Liver (tissue), 10 donors: ENCODE measurements at places on chromosomes 5 and 9. TPM values are rescaled to one million over a fixed set of nuclear protein-coding genes. Genes with fewer than 3 reads are reported as not detected.

GRCh38 chr9:73437758-73438157, 286.1 kb downstream of the ANXA1 start:
- no peaks in the 10 kb centered on the region for H3K4me1 ChIP-seq
- no peak overlapping the region for H3K27ac ChIP-seq
- no peaks in the 10 kb centered on the region for H3K36me3 ChIP-seq
- no peak overlapping the region for H3K4me3 ChIP-seq
- no peaks in the 10 kb centered on the region for H3K27me3 ChIP-seq

GRCh38 chr5:31936683-31937082, 237.4 kb downstream of the GOLPH3 start:
- H3K4me3 ChIP-seq: no peak overlapping the region
- no peaks in the 10 kb centered on the region for H3K4me1 ChIP-seq
- DNase-seq: no peak
- no peaks in the 10 kb centered on the region for H3K36me3 ChIP-seq

- H3K36me3 ChIP-seq: no peaks in the 10 kb centered on the region
- no peaks in the 10 kb centered on the region for H3K27me3 ChIP-seq
- H3K4me3 ChIP-seq: no peak overlapping the region
- no peaks in the 10 kb centered on the region for H3K4me1 ChIP-seq
- DNase-seq: no peak
- no peak overlapping the region for H3K27ac ChIP-seq
These were observed 1167.1 kb upstream of the SEMA6A start for GRCh38 chr5:117741655-117742206.

DNA sequence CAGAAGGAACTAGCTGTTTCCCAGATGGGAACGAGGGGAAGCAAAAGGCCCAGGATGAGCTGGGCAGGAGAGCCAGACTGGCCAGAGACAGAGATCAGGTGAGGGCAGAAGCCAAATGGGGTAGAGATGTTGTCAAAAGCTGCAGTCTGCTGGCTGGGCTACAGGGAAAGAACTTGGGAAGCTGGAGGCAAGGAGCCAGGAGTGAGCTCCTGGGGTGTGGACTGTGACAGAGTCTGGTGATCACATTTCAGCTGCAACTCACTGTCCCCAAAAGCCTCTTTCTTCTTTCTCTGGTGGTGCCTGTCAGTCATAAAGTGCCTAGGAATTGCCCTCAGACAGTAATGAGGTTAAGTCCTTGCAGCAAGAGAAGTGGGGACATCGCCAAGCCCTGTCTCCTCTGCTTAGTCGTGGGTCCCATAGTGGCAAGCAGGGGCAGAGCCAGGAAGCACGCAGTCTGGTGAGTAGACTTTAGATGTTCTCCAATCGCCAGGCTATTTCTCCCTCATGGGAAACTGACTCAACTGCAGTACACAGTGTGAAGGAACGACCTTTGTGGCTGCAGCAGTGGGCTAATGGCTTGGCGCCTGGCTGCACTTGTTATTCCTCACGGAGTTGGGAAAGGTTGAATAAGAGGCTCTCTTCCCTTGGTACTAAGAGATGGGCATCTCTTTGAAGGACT, 2.5 kb upstream of the FSD1L start:
- no peaks in the 10 kb centered on the region for H3K36me3 ChIP-seq
- no peak overlapping the region for H3K27ac ChIP-seq
- H3K4me3 ChIP-seq: no peak overlapping the region
- no peaks in the 10 kb centered on the region for H3K27me3 ChIP-seq
- peaks cover 5% of the 10 kb centered on the region for H3K4me1 ChIP-seq

DNA sequence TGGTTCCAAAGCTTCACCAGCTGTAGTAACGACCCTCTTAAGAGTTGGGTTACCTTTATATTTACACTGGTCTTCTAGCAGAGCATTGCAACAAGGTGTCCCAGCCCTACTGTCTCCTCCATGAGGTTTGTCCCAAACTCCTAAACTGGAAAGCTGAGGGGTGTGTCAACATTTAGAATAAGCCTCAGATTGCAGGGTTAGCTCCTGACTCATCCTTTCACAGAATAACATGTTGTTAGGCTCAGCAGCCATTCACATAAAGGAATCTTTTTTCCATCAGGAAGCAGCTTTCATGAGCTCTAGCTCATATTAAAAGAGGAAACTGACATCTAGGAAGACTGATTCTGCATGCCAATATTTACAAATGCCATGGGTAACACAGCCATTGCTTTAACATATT, 238.7 kb downstream of the EFNA5 start:
- H3K4me1 ChIP-seq: no peaks in the 10 kb centered on the region
- H3K4me3 ChIP-seq: no peak overlapping the region
- no peak for DNase-seq
- no peaks in the 10 kb centered on the region for H3K36me3 ChIP-seq

GRCh38 chr9:117535434-117535833, 120.6 kb upstream of the ASTN2 start:
- H3K4me1 ChIP-seq: no peaks in the 10 kb centered on the region
- H3K27ac ChIP-seq: no peak overlapping the region
- H3K36me3 ChIP-seq: no peaks in the 10 kb centered on the region
- no peak overlapping the region for H3K4me3 ChIP-seq

GRCh38 chr5:146667633-146668272, 151.8 kb upstream of the GPR151 start:
- no peaks in the 10 kb centered on the region for H3K4me1 ChIP-seq
- no peaks in the 10 kb centered on the region for H3K36me3 ChIP-seq
- no peaks in the 10 kb centered on the region for H3K27me3 ChIP-seq
- H3K27ac ChIP-seq: no peak overlapping the region
- no peak for DNase-seq

GRCh38 chr5:24633715-24634325, 11.0 kb downstream of the CDH10 start:
- H3K4me3 ChIP-seq: no peak overlapping the region
- no peaks in the 10 kb centered on the region for H3K4me1 ChIP-seq
- H3K27ac ChIP-seq: no peak overlapping the region
- H3K36me3 ChIP-seq: no peaks in the 10 kb centered on the region

- H3K36me3 ChIP-seq: peaks cover 6% of the 10 kb centered on the region
- DNase-seq: no peak
- H3K4me3 ChIP-seq: no peak overlapping the region
- no peaks in the 10 kb centered on the region for H3K4me1 ChIP-seq
These were observed 33.7 kb downstream of the OSTF1 start for GRCh38 chr9:75121914-75122558.

GRCh38 chr5:170523142-170523551, 19.3 kb downstream of the KCNIP1 start:
- no peak overlapping the region for H3K27ac ChIP-seq
- no peaks in the 10 kb centered on the region for H3K4me1 ChIP-seq
- H3K36me3 ChIP-seq: no peaks in the 10 kb centered on the region
- no peak overlapping the region for H3K4me3 ChIP-seq
- no peak for DNase-seq

- H3K27me3 ChIP-seq: no peaks in the 10 kb centered on the region
- H3K4me1 ChIP-seq: peaks cover 6% of the 10 kb centered on the region
- H3K27ac ChIP-seq: no peak overlapping the region
- H3K4me3 ChIP-seq: no peak overlapping the region
- no peaks in the 10 kb centered on the region for H3K36me3 ChIP-seq
These were observed 99.3 kb downstream of the GDNF start for GRCh38 chr5:37740331-37741066.

DNA sequence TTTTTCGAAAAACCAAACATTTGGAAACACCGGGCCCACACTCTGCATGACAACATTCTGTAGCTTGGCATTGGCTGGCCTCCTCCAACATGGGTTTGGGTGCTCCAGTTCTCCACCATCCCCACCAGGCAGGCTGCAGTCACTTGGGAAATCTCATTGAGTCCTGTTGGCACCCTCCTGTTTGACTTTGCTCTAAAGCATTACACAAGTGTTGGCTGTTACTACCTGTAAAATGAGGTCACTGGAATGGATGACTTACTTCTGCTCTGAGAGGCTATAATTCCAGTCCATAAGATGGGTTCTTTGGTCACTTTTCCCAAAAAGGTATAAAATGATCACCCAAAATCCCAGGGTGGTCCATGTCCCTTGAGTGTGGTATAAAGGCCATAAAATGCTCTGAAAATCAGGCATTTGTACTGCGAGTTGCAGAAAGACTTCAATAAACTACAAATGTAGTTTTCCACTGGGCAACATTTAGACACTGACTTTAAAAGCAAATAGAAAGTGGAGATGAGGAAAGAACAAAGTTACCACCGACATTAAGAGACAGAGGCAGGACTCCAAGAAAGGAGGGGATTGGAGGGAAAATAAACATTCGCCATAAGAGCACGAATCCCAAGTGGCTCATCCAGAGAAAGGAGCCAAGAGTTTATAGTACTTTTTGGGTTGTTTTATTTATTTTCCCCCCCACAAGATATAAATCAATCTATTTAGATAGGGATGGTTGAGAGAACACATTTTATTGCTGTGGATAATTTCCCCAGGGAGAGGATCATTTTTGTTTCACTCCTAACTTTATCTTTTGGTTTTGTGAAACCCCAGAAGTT, 295.1 kb downstream of the TLE1 start:
- peak overlapping the region; percentile 91 for H3K27ac ChIP-seq
- H3K4me3 ChIP-seq: no peak overlapping the region
- no peaks in the 10 kb centered on the region for H3K27me3 ChIP-seq
- peaks cover 19% of the 10 kb centered on the region for H3K4me1 ChIP-seq
- no peaks in the 10 kb centered on the region for H3K36me3 ChIP-seq
- no peak for DNase-seq

GRCh38 chr5:139745132-139745799, 50.3 kb upstream of the PSD2 start:
- DNase-seq: no peak
- H3K36me3 ChIP-seq: no peaks in the 10 kb centered on the region
- no peak overlapping the region for H3K4me3 ChIP-seq
- no peak overlapping the region for H3K27ac ChIP-seq

- H3K4me1 ChIP-seq: no peaks in the 10 kb centered on the region
- H3K4me3 ChIP-seq: no peak overlapping the region
- H3K36me3 ChIP-seq: no peaks in the 10 kb centered on the region
These were observed 123.4 kb upstream of the APC start for GRCh38 chr5:112614285-112614684.

- no peak overlapping the region for H3K27ac ChIP-seq
- no peaks in the 10 kb centered on the region for H3K27me3 ChIP-seq
- no peaks in the 10 kb centered on the region for H3K36me3 ChIP-seq
- no peak overlapping the region for H3K4me3 ChIP-seq
These were observed 132.7 kb downstream of the GLIS3 start for GRCh38 chr9:4167079-4167671.

- no peaks in the 10 kb centered on the region for H3K27me3 ChIP-seq
- H3K36me3 ChIP-seq: no peaks in the 10 kb centered on the region
- no peak for DNase-seq
- H3K4me3 ChIP-seq: no peak overlapping the region
These were observed 10.6 kb downstream of the NR2F1 start for GRCh38 chr5:93593476-93594131.

GRCh38 chr5:115098041-115098702, 71.5 kb downstream of the TRIM36 start:
- no peaks in the 10 kb centered on the region for H3K36me3 ChIP-seq
- no peaks in the 10 kb centered on the region for H3K4me1 ChIP-seq
- no peak for DNase-seq
- no peak overlapping the region for H3K4me3 ChIP-seq

DNA sequence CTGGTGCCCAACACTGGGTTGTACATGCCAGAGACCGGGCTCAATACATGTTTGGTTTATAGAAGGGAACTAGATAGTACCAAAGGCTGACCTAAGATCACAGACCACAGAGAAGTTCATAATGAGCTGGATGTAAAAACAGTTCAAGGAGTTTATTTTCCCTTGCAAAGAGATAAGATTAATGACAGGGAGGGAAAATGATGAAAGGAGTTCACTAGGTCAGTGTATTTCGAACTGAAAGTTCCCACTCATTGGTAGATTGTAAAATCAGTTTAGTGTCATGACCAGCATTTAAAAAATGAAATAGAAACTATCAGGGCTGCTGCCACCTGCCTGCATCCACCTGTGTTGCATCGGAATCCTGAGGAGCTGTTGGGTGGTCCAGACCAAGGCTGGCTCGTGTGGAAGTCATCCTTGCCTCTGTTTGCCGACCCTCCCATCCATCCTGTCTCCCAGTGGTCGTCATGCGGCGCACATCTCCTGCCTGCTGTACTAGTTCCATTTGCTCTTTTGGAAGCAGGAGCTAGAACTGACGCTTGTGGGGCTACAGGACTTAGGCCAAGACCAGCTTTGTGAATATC, 21.1 kb downstream of the TBC1D2 start:
- no peak overlapping the region for H3K4me3 ChIP-seq
- no peaks in the 10 kb centered on the region for H3K4me1 ChIP-seq
- DNase-seq: no peak
- no peaks in the 10 kb centered on the region for H3K27me3 ChIP-seq
- H3K27ac ChIP-seq: peak overlapping the region; percentile 54

DNA sequence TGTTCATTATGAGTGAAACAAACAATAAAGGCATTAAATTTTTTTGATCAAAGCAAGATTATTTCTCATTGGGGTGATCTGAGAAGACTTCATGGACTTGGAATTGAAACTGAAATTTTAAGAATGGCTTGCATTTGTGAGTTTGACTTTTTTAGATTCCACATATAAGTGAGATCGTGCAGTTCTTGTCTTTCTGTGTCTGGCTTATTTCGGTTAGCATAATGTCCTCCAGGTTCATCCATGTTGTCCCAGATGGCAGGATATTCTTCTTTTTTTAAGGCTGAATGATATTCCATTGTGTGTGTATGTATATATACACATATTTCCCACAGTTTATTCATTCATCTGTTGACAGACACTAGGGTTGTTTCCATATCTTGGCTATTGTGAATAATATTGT, 716.5 kb downstream of the PRELID2 start:
- H3K4me3 ChIP-seq: no peak overlapping the region
- DNase-seq: no peak
- H3K27me3 ChIP-seq: no peaks in the 10 kb centered on the region
- H3K36me3 ChIP-seq: no peaks in the 10 kb centered on the region
- no peak overlapping the region for H3K27ac ChIP-seq
- H3K4me1 ChIP-seq: no peaks in the 10 kb centered on the region

GRCh38 chr5:123651234-123651633, 139.3 kb downstream of the CSNK1G3 start:
- no peaks in the 10 kb centered on the region for H3K36me3 ChIP-seq
- H3K27ac ChIP-seq: no peak overlapping the region
- no peak overlapping the region for H3K4me3 ChIP-seq
- no peak for DNase-seq

GRCh38 chr9:69070201-69070600, 34.6 kb downstream of the FXN start:
- H3K4me1 ChIP-seq: no peaks in the 10 kb centered on the region
- H3K27ac ChIP-seq: no peak overlapping the region
- H3K36me3 ChIP-seq: peaks cover 5% of the 10 kb centered on the region
- DNase-seq: no peak
- H3K4me3 ChIP-seq: no peak overlapping the region

RNF224 gene
- not detected for total RNA-seq

FOXI1 gene
- total RNA-seq: not detected

LIX1 gene
- not detected for total RNA-seq

CER1 gene
- total RNA-seq: not detected

CNTNAP3B gene
- total RNA-seq: 14.1 TPM

ESM1 gene
- not detected for total RNA-seq

TAL2 gene
- total RNA-seq: 0.19 TPM
